ENCODE measurements at places on chromosomes 4 and X.

DNA sequence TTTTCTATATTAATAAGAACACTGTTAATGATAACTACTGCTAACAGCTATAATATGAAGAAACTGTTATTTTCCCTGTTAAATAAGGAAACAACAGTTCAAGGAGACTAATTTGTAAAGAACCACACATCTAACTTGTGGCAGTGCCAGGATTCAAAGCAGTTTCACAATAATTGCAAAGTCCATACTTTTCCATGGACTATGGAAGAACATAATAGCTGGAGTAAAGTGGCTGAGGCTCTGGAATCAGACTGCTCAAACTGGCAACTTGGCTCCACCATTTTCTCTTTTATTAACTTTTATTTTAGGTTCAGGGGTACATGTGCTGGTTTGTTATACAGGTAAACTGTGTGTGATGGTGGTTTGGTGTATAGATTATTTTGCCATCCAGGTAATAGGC is 393.7 kb upstream of the CPEB2 start:
- DNase-seq: no peak

DNA sequence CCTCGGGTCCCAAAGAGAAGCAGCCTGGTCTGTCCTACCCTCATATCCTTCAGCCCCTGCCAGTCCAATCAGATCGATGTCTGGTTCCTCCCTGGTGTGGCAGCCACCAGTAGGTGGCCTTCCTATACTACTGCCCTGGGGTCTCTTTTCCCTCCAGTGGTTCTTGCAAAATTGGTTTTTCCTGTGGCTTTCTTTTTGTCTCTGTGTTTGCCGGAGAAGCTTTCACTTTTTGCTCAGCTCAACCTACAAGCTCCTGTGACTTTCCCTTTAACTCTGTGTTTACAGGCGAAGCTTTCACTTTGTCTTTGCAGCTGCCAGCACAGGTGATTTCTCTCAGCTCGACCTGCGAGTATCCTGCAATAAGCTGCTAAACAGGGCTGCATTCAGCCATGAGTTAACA is 46.8 kb downstream of the UGT2A3 start:
- peak; percentile 9 for DNase-seq

GRCh38 chr4:171461191-171461590 is 352.0 kb upstream of the GALNTL6 start:
- no peak for DNase-seq

GRCh38 chr4:13706120-13706519 is 78.6 kb upstream of the BOD1L1 start:
- peak; percentile 86 for DNase-seq
